AG04449 (cell line): ENCODE measurements at places on chromosomes 4 and X.

DNA sequence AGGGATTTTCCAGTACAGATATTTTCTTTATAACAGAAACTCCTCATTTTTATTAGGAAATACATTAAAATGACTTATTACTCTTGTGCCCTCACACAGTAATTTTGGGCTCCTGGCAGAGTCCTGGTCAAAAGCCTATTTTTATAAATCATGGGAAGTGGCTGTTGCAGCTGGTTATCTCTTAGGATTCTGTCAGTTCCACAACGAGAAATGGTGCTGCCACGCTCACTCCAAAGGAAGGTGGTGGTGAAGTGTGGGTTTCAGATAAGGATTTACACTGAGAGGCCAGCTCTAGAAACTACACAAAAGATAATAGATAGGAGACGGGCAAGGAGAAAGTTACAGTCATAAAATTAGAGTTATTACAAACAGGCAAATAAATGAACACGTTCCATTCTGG lies 159.2 kb upstream of the FAM241A start:
- DNase-seq: no peak

GRCh38 chr4:146957237-146957636 lies 11.6 kb upstream of the TTC29 start:
- no peak for DNase-seq

- no peak for DNase-seq
Observed at GRCh38 chr4:182736207-182736606, 181.0 kb downstream of the DCTD start.

- DNase-seq: no peak
Observed at GRCh38 chrX:1020634-1021166, 191.7 kb downstream of the CRLF2 start.

- no peak for DNase-seq
Observed at GRCh38 chr4:77582156-77582555, 23.5 kb upstream of the CXCL13 start.

DNA sequence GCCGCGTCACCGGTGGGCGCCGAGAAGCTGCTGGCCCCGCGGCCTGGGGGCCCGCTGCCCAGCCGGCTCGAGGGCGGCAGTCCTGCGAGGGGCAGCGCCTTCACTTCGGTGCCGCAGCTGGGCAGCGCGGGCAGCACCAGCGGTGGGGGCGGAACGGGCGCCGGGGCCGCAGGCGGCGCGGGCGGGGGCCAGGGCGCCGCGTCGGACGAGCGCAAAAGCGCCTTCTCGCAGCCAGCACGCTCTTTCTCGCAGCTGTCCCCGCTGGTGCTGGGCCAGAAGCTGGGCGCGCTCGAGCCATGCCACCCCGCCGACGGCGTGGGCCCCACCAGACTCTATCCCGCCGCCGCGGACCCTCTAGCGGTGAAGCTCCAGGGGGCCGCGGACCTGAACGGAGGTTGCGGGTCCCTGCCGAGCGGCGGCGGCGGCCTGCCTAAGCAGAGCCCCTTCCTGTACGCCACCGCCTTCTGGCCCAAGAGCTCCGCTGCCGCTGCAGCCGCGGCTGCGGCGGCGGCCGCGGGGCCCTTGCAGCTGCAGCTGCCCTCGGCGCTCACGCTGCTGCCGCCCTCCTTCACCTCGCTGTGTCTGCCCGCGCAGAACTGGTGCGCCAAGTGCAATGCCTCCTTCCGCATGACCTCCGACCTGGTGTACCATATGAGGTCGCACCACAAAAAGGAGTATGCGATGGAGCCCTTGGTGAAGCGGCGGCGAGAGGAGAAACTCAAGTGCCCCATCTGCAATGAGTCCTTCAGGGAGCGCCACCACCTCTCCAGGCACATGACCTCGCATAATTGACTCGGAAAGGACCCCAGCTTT lies 5.6 kb downstream of the PRDM8 start:
- no peak for DNase-seq

DNA sequence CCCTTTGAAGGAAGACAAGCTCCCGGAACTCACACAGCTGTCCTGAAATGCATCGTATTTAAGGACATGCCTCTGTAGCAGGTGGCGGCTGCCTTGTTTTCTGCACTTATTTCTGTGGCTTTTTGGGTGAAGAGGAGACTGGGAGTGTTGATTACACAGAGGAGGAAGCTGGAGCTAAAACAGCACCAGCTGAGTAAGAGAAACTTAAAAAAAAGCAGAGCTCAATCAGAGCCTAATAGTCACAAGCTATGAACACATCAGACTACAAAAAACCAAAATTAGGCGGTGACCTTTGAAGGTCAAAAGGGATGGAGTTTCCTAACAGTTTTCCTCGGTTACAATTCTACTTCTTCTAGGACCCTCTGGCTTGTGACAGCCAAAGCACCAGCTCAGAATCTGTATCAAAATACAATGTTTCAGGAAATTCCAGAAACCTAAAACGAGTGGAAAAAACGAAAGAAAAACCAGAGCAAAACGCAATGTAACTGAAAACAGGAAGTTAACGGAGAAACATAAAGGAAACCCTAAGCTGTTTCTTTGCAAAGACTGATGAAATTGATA lies 13.5 kb downstream of the PRKX start:
- DNase-seq: no peak

DNA sequence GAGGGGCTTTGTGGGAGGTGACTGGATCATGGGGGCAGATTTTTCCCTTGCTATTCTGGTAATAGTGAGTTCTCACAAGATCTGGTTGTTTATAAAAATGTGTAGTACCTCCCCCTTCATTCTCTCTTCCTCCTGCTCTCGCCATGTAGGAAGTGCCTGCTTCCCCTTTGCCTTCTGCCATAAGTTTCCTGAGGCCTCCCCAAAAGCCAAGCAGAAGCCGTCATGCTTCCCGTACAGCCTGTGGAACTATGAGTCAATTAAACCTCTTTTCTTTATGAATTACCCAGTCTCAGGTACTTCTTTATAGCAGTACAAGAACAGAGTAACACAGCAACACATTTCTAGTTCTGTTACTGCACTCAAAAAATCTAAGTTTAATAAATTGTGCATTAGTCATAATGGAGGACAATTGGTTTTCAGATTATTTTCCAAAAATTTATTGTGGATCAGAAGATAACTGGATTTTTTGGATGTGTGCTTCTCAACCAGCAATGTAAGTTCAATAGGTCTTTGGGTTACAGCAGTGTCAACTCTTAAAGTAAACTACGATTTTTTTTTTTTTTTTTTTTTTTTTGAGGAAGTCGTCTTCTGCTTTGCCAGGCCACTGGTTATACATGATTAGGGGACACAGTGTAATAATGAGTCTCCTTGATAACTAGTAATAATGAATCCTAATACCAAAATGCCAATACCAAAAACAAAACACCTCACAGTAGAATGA lies 69.9 kb downstream of the CHIC2 start:
- DNase-seq: no peak

DNA sequence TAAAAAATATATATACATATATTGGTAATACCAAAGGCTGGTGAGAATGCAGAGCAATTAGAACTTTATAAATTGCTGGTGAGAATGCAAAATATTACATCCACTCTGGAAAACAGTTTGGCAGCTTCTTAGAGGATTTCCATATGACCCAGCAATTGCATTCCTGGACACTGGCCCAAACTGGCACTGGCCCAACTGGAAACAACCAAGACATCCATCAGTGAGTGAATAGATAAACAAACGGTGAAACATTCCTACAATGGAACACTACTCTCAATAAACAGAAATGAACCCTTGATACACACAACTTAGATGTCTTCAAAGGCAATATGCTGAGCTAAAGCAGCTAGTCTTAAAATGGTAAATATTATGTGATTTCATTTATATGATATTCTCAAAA lies 524.2 kb downstream of the IQCM start:
- no peak for DNase-seq

GRCh38 chrX:44317181-44317580 lies 26.3 kb downstream of the EFHC2 start:
- DNase-seq: no peak

GRCh38 chr4:84151574-84151973 lies 347.5 kb downstream of the NKX6-1 start:
- DNase-seq: no peak

GRCh38 chrX:96987228-96987627 lies 103.5 kb downstream of the RPA4 start:
- DNase-seq: no peak
